H9 (cell line): ENCODE measurements at places on chromosomes 11 and 22. TPM values are rescaled to one million over a fixed set of nuclear protein-coding genes. Genes with fewer than 3 reads are reported as not detected.

IFITM10 gene
- total RNA-seq = 0.59 and 0.77 TPM in 2 replicates

OR4A15 gene
- not detected in 2 replicates for total RNA-seq

MRPL17 gene
- 75.5 and 85.3 TPM in 2 replicates for total RNA-seq

RBMXL2 gene
- not detected in 2 replicates for total RNA-seq

OR51E2 gene
- not detected in 2 replicates for total RNA-seq

RAG2 gene
- total RNA-seq = not detected in 2 replicates

TSPAN32 gene
- not detected in 2 replicates for total RNA-seq

MUC5B gene
- 0.02 TPM in 1 of 2 replicates, not detected in the other for total RNA-seq

CRYBB3 gene
- total RNA-seq = 0.39 and 0.53 TPM in 2 replicates

DNA sequence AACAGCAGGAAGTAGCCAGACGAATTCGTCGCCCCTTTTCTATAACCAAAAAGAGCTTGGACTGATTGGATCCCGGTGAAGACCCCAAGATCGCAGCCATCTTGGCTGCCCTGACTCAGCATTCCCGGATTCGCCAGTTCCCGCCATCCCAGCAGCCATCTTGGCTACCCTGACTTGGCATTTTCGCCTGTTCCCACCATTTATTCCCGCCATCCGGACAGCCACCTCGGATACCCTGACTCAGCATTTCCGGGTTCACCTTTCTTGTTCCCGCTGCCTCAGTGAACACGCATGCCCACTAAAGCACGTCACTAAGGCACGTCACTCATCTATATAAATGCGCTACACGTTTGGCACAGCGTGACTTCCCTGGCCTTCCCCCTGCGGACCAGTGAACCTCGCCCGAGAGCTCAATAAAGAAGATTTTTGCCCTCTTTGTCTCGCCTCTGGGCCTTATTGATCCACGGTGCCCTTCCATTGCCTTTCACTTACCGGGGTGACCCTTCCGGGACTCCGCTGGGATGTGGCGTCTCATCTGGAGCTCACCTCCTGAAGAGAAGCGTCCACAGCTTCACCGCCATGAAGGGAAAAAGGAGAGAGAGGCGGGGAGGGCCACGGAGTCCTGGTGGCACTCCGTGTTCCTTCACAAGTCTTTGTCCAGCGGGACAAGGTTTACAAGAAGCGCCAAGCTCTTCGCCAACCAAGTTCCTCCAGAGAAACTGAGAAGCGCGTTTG, 4.0 kb upstream of the OR56A3 start:
- DNase-seq = no peak

GRCh38 chr11:74085542-74085892, 76.6 kb upstream of the UCP3 start:
- DNase-seq = no peak

DNA sequence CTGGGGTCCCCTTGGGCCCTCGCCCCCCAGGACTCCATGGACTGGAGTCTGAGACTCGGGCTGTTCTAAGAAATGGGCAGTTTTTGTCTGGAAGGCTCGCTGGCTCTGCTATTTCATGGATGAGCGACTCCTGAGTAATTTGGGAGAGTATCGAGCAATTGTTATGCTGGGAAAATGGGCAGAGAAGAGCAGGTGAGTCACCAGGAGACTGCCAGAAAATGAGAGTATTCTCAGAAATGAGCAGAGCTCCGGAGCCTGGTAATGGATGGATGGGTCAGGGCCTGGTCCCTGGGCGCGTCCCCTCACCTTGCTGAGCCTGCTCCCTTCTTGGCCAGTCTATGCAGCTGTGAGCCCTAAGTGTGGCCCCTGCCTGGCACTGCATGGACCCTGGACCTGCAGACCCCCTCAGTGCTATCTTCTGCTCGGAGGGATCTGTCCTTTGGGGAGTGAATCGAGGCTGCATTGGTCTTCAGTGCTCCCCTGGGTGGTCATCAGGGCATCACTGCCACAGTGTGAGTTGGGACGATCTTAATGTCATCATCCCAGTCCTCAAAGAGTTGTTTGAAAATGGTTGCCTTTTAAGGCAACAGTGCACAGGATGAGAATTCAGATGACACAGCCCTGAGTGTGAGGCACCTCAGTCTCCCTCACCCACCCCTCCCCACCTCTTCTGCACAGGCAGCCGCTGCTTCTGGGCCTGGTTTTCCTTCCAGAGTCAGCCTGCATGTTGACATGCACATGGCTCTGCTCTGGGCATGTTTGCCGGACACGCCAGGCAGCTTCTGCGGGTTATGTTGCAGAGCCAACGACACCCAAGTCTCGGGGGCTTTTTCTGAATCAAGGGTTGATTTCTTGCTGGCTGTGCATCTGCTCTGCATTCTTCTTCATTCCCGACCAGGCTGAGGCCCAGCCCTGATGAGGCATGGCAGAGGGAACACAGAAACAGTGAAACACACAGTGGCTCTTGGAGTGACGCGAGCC, 519.0 kb downstream of the TBC1D22A start:
- DNase-seq = no peak

GRCh38 chr11:61294717-61295595, at the start of gene VWCE:
Gene VWCE (minus strand): TSS chr11:61295316. CDS start chr11:61295037, 279 bp downstream.
- peak; percentile 83 for DNase-seq

DNA sequence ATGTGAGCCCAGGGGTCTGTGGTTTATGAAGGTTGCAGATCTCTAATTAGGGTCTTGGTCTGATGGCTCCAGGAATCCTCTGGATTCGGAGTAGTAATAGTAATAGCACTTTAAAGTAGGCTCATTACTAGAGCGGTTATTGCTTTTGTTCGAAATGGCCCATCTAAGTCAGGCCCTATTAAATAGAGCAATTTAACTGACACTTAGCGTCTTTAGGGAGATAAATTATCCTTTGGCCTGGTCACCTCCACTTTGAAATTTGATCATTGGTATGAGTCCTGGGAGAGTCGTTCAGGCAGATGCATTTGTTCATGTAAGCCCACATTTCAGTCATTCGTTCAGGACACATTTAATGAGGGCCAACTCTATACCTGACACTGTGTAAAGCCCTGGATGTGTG, 54.8 kb downstream of the LDLRAD3 start:
- no peak for DNase-seq

DNA sequence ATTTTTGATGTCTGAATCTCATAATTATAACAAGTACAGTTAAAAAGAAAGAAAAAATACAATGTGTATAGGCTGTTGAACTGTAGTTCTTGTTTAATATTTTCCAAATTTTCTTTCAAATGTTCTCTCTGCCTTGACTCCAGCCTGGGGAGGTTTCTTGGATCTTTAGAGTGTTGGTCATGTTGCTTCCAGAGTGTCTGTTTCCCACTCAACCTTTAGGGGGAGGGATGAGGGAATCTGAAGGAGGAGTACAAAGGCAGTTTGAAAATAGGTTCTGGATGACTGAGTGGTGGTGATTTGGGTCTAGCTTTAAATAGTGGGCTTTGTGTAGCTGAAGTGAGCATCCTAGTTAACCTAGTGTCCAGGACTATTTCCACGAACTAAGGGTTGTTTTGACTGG, 2.0 kb downstream of the CTNND1 start:
- DNase-seq = no peak

DNA sequence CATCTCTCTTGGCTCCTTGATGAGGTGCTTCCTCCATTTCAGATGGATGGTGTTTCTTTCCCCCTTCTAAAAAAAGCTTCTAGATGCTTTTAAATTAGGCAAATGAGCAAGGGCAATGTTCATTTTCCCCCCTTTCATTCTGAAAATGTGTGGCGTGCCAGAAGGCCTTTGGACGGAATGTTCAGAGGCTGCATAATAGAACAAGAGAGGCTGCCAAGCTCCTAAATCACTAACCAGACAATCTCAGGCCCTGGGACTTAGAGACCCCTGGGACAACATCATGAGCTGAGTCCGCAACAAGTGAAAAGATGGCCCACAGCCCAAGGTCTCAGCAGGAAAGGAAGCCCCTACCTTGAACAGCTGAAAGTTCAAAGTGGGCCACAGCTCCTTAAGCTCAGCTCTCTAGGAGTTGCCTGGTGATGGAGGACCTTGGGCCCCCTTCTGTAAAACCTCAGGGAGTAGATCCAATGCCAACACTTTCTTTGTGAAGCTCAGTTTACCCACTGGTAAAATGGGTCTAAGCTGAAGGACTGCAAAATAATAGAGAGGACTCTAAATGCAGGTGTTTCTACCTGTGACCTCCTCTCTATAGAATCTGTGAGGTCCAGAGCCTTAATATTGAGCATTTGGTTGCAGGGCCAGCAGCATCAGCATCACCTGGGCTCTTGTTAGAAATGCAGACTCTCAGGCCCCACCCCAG, 144.0 kb downstream of the FBXO7 start:
- DNase-seq = no peak

- DNase-seq = no peak
Measured at GRCh38 chr22:45280587-45280980, 4.2 kb upstream of the UPK3A start.

DNA sequence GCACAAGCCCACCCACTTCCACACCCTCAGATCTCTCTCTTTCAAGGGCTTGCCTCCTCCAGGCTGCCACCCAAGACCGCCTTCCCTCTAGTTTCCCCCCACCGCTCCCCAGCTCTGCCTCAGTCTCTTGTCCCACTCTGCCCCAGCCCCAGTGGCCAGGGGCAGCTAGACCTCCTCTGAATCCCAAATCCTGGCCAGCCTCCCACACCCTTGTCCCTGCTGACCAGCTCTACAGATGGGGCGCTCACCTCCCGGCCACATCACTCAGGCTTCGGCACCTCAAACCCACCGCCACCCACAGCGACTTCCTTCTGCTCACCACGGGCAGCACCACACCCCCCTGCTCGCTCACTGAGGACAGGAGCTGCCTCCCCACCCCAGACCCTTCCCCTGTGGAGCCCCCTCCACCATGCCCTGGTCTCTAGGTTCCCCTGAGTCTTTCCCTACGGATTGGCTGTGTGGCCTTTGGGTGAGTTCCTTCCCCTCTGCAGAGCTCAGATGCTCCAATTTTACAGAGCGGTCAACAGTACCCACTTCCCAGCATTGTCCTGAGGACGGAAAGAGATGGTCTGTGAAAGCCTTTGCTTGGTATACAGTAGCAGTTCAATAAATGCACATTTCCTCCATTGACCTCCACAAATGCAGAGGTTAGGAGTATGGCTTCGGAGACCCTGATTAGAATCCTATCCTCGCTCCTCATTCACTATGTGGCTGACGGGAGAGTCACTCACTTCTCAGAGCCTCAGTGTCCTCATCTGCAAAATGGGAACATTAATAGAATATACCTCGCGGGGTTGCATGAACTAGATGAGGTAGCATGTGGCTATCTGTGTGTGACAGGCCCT, 11.5 kb upstream of the SPI1 start:
- DNase-seq = no peak

DNA sequence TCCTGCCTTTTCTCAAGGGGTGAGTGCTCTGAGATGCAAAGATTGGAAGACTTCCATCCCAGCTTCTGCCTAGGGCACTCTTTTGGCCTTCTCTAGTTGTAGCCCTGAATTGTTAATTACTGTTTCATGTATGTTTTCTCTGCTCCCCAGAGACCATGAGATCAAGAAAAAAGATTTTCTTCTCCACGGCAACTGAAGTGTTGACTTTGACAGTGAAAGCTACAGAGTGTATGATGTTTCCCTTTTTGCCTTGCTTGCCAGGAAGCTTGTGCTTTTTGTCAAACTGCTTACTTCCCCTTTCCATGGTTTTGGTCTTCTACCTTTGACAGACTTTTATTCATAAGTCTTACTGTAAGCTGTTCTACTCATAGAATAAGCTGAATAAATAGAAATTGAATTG, 23.3 kb upstream of the EIF3D start:
- no peak for DNase-seq

GRCh38 chr11:28659716-28660348, 551.6 kb downstream of the METTL15 start:
- DNase-seq = no peak

GRCh38 chr11:100182927-100183326, 504.2 kb upstream of the ARHGAP42 start:
- no peak for DNase-seq

GRCh38 chr22:49136816-49137180, 690.9 kb downstream of the BRD1 start:
- no peak for DNase-seq

DNA sequence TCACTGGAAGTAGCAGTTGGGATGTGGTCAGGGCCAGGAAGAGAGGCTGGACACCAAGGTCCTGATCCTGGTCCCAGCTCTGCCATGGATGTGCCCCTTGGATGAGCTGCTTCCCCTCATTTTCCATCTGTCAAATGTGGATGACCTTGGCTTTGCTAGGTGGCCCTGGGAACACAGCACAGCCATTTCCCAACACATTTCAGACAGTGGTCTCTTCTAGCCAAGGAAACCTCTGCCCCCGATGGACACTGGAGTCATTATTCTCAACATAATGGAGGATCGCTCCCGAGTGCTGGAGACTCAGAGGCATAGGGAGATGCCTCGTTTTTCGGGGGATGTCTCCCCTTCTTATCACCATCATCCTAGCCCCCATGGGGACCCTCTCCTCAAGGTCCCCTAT, 13.6 kb upstream of the MPPED1 start:
- no peak for DNase-seq

- DNase-seq = peak; percentile 81
Measured at GRCh38 chr11:117809236-117810055, 12.4 kb upstream of the DSCAML1 start.
